Activated CD4-positive, alpha-beta T cell treated with anti-CD3 and anti-CD28 coated beads, Interleukin-2, amount 10 ng/mL, durations not matched to agents 7 days and 5 days (primary cell): ENCODE measurements at places on chromosomes 1 and 21. TPM values are rescaled to one million over a fixed set of nuclear protein-coding genes. Genes with fewer than 3 reads are reported as not detected.

Gene DNASE2B
- not detected for total RNA-seq

Gene CSRP1
- 83.4 TPM for total RNA-seq

Gene FMO2
- total RNA-seq = not detected

Gene AGBL4
- total RNA-seq = not detected

Gene PLEKHA6
- total RNA-seq = not detected

Gene KRTAP11-1
- total RNA-seq = not detected

Gene RNF11
- 23.4 TPM for total RNA-seq

Gene CHI3L2
- total RNA-seq = 48.2 TPM

Gene PCP4L1
- total RNA-seq = 0.15 TPM
